ENCODE measurements at places on chromosomes 6 and 20.

GRCh38 chr6:63476302-63476701, 96.0 kb upstream of the LOC128125822 start:
- DNase-seq: no peak

GRCh38 chr6:12083763-12084162, 71.7 kb downstream of the HIVEP1 start:
- no peak for DNase-seq

DNA sequence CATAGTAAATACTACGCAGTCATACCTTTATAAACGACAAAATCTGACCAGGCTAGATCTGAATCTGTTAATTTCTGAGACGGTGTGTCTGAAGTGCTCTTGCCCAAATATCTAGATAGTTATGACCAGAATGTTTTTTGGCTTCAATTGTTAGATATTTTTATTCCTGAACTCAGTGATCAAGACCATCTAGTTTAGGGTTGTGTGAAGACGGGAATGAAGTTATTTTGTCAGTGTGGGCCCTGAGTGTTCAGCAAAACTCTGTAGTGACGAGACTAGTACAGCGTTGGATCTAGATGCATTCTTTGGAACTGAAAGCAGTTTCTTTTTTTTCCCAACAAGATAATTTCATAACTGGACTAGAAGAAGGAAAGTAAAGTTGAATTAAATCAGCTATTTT, 3.1 kb downstream of the STXBP5 start:
- DNase-seq: no peak

DNA sequence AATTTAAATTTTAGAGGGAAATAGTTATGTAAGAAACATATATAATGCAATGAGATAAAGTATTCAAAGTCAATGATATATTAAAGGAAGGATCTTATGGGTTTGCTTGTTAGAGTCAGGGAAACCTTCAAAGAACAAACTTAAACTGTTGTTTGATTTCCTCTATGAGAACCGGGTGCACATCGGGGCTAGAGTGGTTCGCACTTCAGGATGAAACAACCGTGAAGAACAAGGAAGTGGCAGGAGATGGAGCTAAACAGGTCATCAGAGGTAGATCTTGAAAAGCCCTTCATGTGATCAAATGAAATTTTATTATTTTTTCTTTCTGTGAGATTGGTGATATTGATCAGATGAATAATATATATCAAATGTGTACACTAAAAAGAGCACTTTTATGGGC, 951.9 kb upstream of the FLRT3 start:
- DNase-seq: no peak

DNA sequence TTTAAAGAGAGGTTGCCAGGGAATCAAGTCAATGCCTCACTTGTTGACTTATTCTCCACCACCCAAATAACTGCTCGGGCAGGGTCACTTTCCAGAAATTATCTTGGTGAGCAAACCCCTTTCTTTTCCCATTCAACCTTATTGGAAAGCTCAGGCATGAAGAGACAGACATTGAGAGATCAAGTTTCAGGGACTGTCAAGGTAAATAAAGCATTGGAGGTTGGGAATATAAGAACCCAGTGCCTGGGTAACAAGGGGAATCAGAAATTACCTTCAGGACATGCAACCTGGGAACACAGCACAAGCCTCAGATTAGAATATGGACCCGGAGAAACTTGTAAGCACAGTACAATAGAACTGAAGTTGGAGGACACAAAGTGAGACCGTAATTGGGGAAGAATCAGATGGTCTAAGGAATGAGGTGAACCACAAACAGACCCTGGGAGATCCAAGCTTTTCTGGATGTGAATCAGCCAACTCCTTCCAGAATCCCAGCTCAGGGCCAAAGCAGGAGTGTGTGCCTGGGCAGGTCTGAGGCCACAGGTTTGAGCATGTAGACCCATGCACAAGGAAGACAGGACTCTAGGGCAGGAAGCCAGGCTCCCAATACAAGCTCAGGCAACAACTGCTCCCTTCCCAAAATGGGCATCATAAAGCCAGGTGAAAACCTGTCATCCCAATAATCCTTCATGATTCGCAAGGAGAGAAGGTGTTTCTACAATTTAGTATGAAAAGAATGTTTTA, 512.8 kb downstream of the MAFB start:
- DNase-seq: no peak
